ENCODE measurements at places on chromosomes 13 and 19.

- DNase-seq = no peak
These were observed 58.3 kb downstream of the MBNL2 start for GRCh38 chr13:97280478-97280877.

DNA sequence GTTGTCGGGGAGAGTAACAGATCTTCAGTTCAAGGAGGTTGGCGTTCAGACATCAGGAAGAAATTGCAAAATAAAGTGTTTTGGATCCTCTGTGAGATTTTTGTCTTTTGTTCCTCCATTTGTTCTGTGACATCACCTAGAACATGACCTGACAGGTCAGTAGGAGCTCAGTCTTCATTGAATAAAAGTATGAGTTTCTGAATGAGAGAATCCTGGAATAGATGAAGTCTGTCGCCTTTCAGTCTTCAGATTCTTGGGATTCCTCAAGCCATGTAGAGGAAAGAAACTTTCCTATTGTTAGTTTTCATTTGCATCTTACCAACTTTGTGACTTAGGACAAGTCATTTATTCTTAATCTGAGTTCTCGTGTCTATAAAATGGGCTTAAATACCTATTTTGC lies 14.4 kb downstream of the ARHGAP35 start:
- DNase-seq = no peak

DNA sequence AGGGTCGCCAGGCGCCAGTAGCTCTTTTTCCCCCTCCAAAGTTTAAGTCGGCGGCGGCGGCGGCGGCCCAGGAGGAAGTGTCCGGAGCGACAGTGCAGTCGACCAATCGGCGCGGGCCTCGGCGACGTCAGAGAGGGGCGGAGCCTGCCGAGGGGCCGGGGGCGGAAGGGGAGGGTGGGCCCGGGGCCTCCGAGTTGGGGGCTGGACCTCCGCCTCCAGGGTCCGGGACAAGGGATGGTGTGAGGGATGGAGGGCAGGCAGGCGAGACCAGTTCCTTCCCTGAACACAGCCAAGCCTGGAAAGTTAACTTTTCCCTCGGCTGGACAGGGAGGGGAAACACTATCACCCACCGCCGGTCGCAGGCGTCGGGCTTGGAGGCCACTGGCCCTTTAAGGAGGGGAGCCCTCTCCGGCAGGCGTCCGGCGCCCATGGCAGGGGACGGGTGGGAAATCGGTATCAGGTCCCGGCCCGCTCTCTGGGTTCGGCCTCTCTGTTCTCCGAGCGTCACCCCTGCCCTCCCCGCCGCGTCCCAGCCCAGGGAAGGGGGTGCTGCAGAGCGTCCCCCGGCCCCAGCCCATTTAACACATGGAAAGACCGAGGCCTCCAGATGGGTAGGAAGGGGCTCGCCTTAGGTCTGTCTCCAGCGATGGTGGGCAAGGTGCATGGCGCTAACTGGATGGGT lies at the start of gene PRKD2:
TSS of gene PRKD2 (minus strand) at position 81 of the 682 bp plus-strand sequence. CDS start 744 bp downstream, outside the sequence.
- no peak for DNase-seq

DNA sequence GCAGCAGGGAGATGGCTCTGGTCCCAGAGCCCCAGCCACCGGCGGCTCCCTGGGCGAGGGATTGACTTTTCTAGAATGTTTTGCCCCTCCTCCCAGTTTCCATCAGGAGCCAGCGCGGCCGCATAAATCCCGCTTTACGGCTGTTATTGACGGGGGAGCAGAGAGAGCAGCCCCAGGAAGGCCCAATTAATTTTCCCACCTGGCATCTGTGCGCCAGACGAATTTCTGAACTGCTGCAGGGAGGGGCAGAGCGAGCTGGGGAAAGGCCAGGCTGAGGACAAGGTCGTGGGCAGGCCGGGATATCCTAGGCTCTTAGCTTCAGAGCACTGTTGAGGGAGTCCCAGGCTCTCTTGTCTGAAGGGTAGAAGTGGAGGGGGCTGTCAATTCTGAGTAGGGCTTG lies 24.7 kb downstream of the ZNRF4 start:
- DNase-seq = no peak

GRCh38 chr19:30887042-30887441 lies 462.2 kb downstream of the TSHZ3 start:
- no peak for DNase-seq

- DNase-seq = no peak
These were observed 19.3 kb downstream of the COL4A2 start for GRCh38 chr13:110326263-110326904.

DNA sequence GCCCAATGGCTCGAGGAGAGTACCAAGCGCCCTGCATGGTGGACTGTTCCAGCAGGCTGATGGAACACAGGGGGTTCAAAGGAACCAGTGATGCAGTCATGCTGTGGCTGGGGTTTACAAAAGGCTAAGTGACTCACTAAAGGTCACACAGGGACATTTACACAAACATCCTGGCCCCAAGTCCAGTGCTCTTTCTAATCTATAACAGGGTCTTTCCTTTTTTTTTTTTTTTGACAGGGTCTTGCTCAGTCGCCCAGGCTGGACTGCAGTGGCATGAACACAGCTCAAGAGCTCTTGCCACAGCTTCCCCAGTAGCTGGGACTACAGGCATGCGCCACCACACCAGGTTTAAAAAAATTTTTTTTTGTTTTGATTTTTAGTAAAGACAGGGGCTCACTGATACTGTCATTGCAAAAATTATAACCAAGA lies 2.8 kb upstream of the SLC25A15 start:
- no peak for DNase-seq

DNA sequence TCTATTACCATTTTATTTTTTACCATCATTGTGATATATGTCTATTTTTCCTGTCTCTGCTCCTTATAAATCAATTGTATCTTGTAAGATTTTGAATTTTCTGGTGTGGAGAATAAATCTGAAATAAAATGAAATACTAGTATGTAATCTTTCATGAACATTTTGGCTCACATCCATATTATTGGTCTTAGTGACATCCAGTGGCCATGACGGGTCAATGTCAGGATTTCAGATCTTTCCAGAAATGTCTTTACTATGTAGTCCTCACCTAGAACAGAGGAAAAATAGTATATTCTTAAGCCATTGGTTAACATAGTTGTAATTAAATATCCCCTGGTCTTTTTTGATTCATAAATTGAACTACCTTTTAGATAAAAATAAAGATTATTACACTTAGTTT lies 109.8 kb upstream of the GPC6 start:
- no peak for DNase-seq
